ENCODE measurements at places on chromosomes 1 and 21. TPM values are rescaled to one million over a fixed set of nuclear protein-coding genes. Genes with fewer than 3 reads are reported as not detected.

TM2D1 gene
- 33.2 TPM for total RNA-seq

ATAD3C gene
- not detected for total RNA-seq

TCHH gene
- not detected for total RNA-seq

FMO2 gene
- total RNA-seq, result not detected

NBPF10 gene
- total RNA-seq, result 2.1 TPM

SELENON gene
- total RNA-seq, result 12.7 TPM

TEKT2 gene
- total RNA-seq, result not detected

CRYAA gene
- total RNA-seq, result not detected

FAM72B gene
- total RNA-seq, result 9.6 TPM

CD5L gene
- not detected for total RNA-seq

PCBP3 gene
- 29.4 TPM for total RNA-seq

DNA sequence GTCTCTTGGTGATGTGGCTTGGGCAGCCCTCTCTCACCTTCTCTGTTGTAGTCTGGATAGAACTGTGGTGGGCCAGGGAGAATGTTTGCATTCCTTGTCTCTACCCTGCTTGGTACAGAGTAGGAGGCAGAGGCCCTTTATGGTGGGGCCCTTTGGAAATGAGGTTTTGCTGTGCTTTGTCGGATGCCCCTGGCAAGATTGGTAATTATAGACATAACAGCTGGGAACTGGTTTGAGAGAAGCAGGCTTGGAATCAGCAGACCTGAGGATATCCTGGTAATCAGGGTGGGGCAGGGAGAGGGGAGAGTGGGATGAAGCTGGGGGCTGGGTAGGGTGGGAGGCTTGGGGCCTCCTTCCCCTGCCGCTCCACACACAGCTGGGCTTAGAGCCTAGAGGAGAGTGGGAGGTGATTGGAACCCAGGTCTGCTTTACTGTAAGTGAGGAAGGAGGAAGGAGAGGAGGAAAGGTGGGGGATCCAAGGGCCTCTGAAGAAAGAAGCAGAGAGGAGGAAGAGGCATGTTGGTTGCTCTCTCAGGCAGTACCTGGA lies 5.0 kb downstream of the VANGL2 start:
- no peak for DNase-seq

DNA sequence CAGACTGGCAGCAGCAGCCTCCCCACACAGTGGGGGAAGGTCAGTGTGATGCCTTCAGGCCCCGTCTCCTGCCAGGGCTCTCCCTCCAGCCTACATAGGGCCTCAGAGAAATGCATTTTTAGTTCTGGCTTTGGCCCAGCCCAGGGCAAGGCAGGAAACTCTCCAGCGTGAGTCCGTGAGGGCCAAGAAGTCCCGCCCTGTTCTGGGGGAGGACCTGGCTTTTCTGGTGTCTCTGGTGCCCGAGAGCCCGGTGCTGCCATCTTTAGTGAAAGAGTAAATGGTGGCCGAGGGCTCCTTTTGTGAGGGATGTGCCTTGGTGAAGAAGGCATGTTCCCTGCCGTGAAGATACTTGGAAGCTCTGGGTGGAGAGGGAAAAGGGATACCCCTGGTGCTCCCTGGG lies 14.8 kb upstream of the DIP2A start:
- DNase-seq, result no peak

DNA sequence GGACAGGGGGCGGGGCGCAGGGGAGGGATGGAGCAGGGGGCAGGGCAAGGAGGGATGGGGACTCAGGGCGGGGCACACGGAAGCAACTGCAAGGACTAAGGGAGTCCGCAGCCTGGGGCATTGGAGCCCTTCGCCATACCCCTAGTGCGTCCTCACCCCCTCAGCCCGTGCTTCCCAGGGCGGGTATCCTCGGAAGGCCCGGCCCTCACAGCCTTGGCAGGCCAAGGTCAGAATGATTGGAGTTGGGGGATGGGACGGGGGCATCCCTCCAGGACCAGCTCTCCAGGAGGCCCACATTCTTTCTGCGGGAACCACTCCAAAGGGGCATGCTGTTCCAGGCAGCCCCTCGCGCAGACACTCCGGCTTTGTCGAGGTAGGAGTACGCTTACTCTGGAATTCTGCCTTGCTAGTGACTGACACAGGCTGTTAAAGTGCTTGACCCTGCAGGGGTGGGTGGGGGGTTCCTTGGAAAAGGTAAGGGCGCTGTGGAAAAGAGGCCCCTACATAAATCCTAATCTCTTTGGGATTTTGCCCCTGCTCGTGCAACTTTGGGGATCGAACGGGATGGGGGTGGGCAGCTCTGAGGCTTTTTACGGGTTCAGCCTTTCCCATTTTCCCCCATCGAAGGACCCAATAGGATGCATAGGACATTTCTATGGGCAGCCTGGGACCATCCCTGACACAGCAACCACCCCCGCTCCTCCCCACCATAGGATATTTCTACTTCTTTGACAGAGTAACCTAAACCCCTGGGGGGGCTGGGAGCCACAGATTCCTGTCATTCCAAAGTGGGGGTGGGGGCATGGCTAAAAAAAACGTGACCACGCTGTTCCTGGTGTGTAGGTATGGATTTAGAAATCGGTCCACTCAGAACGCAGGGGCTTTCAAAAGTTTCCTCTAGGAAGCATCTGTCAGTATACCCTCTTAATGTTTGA lies 738 bp upstream of the TRIM11 start:
- DNase-seq, result peak; percentile 57

- no peak for DNase-seq
Observed at GRCh38 chr1:119771770-119772169, 3.1 kb upstream of the HMGCS2 start.

DNA sequence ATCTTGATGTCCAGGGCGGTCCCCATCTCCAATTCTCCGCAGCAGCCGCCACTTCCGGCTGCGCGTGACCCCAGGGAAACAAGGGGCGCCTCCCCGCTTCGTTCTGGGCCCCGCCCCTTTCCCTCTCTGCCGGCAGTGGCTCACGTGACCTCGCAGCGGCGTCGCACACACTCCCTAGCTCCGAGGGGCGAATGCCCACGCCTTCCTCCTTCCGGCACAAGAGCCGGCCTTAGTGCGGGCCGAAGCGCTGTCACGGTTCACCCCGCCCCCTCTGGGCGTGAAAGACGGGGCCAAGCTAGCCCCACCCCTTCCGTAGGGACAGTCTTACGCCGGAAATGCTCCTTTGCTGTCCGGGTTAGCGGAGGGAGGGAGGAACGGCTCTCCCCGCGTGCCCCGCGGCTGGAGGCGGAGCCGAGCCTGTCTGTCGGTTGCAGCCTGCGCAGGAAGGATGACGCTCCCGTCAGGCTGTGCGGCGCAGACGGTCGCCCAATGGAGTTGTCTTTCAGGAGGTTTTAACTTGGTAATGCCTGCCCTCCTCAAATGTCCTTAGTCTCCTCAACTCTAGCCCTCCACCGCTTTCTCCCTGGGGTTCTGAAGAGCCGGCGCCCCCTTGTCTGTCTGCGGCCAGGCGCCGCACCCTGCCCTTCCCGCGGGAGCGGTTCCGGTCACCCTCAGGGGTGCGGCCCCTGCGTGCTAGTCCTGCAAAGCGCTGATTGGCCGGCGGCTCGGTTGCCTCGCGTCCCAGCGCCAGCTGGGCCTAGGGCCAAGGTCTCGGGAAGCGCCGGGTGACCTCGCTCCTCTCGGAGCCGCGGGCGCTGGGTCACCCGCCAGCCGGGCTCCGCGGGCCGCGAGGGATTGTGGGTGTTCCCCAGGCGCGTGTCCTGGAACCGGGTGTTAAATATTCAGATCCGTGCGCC lies at the start of gene VPS26C:
Gene VPS26C (minus strand): TSS at position 66 of the 917 bp plus-strand sequence. CDS start 40 bp downstream, at position 26.
- peak; percentile 99 for DNase-seq

- DNase-seq, result no peak
Observed at GRCh38 chr1:107430540-107431228, 289.8 kb downstream of the NTNG1 start.

DNA sequence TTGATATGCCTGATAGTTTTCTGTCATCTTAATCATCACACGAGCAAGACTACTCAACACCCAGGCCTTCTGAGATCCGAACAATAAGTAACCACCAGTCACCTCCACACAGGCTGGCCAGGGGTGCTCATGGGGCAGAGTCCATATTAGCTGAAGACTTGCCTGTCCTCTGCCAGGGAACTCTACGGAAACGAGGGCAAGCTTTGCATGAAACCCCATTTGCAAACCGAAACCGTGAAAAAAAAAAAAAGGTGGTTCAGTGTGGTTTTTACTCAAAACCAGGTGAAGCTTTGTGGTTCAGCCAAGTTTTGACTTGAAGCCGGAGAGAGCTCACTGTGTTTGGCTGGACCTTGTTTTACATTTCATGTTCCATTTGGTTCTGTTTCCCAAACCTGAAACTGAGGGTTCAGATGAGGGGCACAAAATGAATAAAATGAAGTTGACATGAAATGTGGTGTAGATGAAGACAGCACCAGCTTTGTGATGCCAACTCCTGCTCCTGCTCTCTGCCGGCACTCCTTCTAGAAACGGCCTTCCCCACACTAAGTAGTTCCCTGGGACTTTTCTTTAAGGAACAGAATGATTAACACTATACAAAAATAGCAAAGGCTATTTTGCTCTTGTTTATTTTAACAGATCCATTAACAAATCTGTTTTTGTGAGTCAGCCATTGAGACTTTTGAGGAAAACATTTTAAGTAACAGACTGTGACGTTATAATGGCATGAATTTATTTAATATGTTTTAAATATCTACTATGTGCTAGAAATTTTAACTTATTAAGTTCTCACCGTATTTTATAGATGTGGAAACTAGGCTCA lies 74.7 kb downstream of the RUNX1 start:
- peak; percentile 39 for DNase-seq

GRCh38 chr21:40658311-40658710 lies 188.6 kb downstream of the DSCAM start:
- no peak for DNase-seq

- DNase-seq, result no peak
Observed at GRCh38 chr1:231679109-231679508, 52.5 kb downstream of the DISC1 start.

DNA sequence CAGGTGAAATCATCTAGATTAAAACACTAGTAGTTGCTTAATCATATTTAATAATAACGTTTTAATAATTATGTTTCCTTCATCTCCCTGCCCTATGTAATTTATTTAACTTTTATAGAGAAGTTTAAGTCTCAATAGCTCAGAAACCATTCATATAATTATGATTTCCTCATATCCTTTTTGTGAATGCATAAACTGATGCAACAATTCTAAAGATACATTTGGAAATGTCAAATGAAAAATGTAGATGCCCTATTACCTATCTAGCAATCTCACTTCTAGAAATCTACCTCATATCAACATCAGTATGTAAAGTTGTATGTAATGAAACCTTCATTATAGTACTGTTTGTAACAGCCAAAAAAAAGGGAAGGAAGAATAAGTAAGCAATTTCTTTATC lies 10.5 kb downstream of the DRAM2 start:
- DNase-seq, result no peak

- no peak for DNase-seq
Observed at GRCh38 chr1:190022709-190023108, 455.0 kb downstream of the BRINP3 start.

DNA sequence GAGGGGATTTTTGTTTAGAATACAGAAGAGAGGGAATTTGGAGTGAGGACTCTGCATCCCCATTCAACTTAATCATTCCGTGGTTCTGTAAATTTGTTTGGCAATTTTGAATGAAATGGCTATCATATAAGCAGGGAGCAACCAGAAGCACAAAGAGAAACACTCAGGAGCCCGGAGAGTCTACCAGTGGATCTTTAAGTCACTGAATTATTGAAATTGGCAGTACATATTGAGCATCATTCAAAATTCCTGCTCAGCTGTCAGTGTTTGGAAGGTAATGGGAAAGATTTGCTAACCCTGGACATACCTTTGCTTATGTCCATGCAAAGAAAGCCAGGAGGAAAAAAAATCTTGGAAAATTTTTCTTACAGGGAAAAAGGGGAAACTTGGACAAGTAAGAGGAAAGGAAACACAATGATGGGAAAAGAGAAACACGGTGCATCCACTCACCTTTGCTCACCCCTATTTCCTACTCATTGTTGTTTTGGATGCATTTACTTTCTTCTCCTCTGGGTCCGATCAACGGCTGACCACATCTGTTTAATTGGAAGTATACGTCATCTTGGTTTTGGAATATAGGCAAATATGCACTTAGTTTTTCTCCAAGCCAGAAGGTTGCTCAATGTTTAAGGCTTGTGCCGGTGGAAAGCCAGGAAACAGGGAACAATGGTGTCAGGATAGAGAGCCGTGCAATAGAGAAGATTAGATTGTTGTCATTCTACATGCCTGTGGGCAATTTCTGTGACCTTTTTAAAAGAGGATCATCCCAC lies 243.0 kb upstream of the LYPLAL1 start:
- peak; percentile 92 for DNase-seq

DNA sequence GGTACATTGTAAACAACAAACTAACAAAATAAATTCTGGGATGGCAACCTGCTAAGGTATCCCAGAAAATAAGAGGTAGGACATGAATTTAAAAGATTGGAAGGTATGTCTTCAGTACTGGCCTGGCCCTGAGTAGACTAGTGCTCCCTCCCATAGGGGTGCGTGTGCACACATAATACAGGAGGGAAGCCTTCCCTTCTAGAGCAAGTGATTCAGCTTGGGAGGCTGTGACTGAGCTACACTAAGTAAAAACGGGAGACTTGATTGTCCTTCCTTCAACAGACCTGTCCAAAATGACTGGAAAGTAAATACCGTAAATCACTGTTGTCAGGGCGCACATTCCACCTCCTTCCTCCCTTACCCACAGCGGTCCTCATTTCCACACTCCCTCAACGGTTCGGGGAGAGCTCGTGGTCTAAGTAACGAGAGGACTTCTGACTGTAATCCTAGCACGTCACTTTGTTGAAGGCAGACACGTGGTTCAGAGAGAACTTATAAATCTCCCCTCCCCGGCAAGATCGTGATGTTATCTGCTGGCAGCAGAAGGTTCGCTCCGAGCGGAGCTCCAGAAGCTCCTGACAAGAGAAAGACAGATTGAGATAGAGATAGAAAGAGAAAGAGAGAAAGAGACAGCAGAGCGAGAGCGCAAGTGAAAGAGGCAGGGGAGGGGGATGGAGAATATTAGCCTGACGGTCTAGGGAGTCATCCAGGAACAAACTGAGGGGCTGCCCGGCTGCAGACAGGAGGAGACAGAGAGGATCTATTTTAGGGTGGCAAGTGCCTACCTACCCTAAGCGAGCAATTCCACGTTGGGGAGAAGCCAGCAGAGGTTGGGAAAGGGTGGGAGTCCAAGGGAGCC lies at the start of gene TGFB2:
Gene TGFB2 (plus strand): TSS at position 523 of the 859 bp plus-strand sequence. CDS start 1,366 bp downstream, outside the sequence.
- peak; percentile 86 for DNase-seq

GRCh38 chr1:29583727-29584126 lies 347.4 kb downstream of the PTPRU start:
- DNase-seq, result no peak

DNA sequence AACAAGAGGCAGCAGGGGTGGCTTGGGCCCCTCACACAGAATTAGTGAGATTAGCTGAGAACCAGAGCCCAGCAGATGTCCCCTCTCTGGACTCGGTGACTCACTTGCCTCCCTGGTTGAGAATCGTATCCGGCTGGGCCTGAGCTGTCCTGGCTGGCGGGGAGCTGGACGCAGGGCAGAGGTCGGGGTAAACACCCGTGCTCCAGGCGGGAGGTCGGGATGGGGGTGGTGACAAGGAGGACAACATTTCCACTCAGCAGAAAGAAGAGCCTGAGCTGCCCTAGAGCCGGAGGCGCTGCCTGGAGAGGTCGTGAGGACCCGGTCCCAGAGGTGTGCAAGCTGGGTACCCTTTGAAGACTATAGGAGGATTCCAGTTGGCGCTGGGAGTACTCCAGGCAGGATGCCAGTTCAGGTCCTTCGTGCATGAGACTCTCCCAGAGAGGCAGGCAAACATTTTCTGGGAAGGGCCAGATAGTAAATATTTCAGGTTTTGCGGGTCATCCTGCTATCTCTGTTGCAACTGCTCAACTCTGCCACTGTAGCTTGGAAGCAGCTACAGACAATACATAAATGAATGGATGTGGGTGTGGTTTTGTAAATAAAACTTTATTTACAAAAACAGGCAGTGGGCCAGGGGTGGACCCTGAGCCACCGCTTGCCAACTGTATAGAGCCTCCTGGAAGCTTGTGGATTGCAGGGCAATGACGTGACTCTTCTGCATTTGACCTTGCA lies 116.8 kb upstream of the WNT4 start:
- DNase-seq, result no peak
